ENCODE measurements at places on chromosomes 11 and 22.

DNA sequence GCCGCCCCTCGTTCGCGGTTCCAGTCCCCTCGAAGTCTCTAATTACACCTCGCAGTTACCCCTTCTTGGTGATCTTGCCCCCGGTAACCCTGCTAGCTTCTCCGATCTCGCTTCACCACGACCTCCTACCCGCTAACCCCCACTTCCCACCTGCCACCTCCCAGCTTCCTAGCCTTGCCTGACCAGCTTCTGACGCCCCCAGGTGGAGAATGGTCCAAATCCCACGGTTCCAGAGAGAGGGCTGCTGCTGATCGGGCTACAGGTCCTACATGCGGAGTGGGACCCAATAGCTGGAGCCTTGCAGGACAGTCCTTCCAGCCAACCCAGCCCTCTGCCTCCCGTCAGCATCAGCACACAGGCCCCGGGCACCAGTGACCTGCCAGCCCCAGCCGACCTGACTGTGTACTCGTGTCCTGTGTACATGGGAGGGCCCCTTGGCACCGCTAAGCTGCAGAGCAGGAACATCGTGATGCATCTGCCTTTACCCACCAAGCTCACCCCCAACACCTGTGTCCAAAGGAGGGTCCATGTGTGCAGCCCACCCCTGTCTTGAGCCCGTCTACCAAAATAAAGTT is 31.9 kb downstream of the RRP8 start:
- no peak for DNase-seq

DNA sequence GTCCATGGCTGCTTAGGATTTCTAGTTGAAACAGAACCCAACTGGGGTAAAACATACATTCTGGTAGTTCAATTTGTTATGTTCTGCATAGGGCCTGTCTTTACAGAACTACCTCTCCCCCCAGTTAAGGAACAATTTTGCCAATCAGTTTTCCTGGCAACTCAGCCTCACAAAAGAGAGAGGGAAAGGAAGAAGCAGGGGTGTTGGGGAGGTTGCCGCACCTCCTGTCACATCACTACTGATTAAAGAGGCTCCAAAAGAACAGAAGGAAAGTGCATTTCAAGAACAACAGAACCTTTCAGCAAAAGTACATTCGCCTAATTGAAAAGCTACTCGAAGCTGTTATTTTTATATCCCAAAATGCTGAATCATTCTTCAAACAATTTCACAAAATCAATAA is 217.6 kb downstream of the CADM1 start:
- no peak for DNase-seq

- no peak for DNase-seq
Observed at GRCh38 chr11:44873537-44873936, 77.1 kb downstream of the TP53I11 start.

GRCh38 chr11:62430425-62430824 is 11.6 kb downstream of the SCGB1A1 start:
- no peak for DNase-seq

GRCh38 chr11:12389676-12390657 is 12.6 kb downstream of the PARVA start:
- no peak for DNase-seq

- DNase-seq, result no peak
Observed at GRCh38 chr11:13055200-13055599, 46.1 kb downstream of the RASSF10 start.

GRCh38 chr11:76631566-76632308 is 38.8 kb downstream of the LRRC32 start:
- DNase-seq, result no peak
